ENCODE measurements at places on chromosomes 7 and 10.

DNA sequence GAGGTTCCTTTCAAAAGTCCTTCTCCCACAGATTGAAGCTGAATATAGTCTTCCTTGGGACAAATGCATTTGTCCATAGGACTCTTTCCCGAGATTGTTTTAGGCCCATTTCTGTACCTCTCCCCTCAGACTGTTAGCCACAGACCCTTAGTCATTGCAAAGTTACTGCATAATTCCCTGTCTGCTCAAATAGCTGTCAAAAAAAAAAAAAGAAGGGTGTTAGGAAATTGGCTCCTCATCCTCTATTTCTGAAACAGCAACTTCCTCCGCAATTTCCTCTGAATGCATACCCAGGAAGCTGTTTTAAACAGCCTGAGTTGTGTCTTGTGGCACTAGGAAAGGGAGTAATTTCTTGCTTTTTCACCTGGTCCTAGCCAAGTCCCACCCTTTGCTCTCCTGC is 5.4 kb downstream of the LRRC4 start:
- no peak for DNase-seq

DNA sequence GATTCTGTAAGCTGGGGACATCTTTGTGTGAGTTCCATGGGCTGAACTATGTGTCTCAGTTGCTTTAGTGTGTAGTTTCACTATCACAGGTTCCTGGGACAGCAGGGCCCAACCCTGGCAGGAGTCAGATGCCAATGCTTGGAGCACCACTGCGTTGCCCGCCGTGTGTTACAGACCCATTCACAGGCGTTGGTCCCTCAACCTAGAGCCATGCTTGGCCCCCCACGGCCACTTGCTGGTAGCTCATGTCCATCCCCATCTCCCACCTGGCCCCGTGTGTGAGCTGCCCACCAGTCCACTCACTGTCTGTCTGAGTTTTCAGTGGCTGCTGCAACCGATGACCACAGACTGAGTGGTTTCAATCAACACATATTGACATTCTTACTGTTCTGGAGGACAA is 546.9 kb downstream of the TCERG1L start:
- no peak for DNase-seq

DNA sequence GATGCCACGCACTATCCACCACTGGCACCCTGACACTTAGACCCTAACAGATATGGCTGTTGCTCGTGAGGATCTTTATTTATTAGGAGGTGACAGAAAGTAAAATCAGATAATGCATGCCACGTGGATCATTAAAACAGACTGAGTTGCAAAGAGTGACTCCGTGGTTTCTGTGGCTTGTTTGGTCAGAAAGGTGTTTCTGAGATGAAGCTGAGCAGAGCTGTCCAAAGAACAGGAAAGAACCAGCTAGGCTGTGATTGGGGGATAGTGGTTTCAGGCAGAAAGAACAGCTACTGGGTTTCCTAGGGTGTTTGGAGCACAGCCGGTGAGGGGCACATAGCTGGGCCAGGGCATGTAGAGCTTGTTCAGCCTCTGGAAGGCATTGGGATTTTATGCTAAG is 34.4 kb downstream of the CSGALNACT2 start:
- DNase-seq: no peak

DNA sequence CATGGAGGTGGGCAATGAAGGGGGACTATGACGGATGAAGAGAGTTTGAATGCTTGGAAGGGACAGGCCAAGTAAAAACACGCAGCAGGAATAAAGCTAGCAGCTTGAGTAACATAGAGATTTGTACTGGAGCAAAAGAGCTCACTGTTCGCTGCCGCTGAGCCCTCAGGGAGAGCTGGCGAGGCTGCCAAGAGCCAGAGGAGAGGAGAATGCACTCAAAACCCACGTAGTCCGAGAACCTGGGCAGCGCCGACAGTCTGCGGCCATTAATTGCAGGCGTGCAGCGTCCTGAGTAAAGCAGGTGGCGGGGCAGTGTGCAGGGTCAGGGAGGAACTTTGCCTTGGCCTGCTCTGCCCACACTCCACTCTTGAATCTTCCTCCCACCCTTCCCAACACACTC is 68.2 kb downstream of the SLC37A3 start:
- no peak for DNase-seq

DNA sequence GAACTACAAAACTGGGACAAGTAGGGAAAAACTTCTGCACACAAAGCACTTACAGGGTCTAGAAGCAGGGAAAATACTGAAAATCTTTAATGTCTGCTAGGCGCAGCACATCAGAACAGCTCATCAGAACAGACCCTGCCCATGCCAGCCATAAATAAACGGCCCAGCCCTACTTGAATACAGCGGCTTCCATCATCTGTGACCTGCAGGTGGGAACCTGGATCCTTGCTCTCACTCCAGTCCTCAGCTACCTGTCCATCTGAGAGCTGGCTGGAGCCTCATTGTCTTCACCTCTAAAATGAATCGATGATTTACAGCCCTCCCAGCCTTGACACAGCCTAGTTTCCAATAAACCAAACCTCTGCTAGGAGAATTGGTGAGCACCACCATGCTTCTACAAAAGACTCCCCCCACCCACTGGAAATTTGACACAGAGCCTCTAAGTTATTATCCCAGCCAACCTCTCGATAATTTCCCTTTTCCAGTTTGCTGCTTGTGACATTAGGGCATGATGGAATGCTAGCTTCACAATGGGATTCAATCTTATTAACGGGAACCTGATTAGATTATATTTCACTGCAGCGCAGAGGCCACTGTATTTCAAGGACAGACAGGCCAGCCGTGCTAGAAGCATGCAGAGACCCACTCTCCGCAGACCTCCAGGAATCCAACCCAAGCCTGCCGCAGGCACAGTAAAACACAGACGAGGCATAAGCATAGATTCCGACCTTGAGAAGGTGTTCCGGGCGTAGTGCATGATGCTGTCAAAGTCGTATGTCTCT is 61.6 kb upstream of the OPALIN start:
- DNase-seq: no peak

GRCh38 chr7:2759736-2760097 is 71.7 kb downstream of the AMZ1 start:
- DNase-seq: no peak

DNA sequence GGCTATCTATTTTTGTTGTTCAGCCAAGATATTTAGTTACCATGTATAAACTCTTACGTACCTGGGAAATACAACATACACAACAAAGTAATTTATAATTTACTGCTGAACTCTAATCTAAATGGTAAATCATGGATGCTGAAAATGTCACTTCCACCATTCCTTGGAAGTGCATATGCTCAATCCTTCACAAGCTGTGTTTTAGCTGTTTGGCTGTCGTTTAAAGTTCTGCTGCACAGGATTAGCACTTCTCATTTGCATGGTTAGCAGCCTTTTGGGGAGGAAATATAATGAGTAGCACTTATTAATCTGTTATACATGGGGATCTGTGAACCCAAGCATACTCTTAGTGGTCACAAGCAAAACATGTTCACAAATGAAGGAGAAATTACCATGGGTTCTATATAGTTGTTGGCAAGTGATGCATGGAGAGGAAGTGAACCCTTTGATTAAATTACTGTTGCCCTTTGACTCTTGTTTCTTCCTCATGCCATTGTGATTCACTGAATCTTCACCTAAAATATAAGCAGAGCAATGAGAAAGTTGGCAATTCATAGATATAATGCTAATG is 18.5 kb downstream of the PIK3CG start:
- no peak for DNase-seq

DNA sequence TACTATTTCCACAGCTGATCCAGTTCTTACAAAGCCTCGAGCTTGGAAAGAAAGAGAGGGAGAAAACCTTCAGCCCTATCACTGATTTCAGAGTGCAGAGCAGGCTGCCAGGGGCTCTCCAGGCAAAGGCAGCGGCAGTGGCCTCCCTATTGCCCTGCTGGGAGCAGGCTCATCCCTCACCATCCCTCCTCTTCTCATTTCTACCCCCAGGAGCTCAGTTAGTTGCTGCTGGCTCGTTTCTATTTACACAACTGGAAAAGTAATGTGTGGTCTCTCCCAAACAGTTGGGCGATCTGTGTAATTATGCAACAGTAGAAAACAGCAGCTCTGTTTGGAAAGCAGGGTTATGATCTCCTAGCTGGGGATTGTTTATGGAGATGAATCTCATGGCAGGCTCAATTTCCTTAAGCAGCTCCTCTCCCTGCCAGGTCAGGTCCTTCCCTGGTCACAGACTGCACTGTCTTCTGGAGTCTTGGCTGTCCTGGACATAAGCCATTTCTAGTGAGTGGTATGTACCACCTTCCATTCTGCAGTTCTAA is 28.7 kb upstream of the TNS3 start:
- DNase-seq: peak; percentile 76

DNA sequence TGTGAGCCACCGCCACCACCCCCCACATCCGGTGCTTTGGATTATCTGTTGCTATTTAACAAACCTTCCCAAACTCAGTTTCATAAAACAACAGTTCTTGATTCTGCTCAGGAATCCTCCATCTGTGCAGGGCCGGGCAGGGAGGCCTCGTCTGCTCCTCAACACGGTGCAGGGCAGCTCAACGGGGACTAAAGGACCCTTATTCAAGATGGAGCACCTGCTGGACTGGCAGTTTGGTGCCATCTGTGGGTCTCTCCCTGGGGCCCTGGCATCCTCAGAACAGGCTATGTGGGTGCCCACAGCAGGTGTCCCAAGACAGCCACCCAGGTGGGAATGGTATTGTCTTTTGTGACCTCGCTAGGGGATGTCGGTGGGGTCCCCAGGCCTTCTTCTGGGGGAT is 31.0 kb upstream of the ELFN1 start:
- DNase-seq: no peak

- DNase-seq: no peak
These were observed 114.3 kb downstream of the GATA3 start for GRCh38 chr10:8168836-8169235.

- no peak for DNase-seq
These were observed 33.6 kb upstream of the DRGX start for GRCh38 chr10:49429458-49429857.

DNA sequence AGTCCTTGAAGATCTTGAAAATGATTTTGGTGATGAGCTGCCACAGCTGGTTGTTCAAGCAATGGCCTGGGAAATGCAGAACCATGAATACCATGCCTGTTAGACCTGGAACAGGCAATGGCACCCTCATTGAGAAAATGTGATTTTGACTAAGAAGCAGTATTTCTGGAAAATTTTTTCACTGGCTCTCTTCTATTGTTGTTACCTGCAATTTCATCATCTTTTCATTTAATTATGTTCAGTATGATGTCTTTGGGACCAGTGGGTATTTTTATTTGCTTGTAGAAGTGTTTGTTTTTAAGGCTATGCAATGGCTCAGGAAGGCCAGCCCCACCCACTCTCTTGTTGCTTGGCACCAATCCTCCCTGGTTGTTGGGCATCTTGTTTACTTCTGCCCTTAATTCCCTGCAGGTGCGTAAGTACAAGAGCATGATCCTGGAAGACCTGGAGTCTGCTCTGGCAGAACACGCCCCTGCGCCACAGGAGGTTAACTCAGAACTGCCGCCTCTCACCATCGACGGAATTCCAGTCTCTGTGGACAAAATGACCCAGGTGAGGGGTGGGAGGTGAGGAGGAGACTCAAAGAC is 78.6 kb downstream of the NRF1 start:
- no peak for DNase-seq

DNA sequence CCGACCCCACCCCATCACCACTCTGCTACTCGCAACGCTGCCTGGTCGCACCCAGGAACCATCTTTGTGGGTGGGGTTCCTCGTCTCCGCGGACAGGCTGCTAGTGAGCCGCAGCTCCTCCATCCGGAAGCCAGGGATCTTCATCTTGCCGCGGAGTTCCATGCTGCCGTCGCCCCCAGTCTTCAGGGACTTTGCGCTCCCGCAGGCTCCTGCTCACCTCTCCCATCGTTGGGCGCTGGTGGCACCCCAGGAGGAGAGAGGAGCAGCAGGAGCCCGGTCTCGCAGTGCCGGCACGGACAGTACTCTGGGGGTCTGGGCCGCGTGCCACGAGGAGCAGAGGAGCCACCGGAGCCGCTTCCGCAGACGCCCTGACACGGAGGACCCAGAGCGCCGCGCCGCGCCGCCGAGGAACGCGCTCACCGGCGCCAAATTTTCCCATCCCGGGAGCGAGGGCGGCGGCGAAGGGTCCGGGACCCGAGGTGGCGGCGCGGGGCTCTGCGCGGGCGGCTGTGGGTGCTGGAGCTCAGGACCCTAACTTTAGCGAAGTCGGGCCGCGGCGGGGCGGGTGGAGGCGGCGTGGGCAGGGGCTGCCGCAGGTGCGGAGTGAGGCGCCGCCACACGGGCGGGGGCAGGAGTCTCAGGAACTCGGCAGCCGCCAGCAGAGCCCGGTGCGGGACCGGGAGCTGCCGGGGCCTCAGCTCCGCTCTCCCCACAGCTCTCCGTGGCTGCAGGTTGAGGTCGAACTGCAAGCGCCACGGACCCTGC is 750.1 kb upstream of the SORCS1 start:
- DNase-seq: no peak

DNA sequence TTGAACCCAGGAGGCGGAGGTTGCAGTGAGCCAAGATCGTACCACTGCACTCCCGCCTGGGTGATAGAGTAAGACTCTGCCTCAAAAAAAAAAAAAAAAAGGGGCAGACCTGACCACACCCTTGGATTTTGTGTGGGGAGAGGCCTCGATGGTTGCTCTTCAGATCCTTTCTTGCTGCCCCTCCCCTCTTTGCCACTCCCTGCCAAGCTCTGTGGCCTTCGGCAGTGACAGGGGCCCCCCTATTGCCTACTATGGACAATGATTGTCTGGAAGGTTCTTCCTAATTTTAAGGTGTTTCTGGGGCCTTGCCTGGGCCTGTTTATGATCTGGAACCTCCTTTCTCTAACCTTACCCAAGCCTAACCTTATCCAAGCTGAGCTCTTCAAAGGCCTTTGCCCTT is 795 bp downstream of the PRF1 start:
- DNase-seq: no peak

- DNase-seq: no peak
These were observed 33.1 kb downstream of the MASTL start for GRCh38 chr10:27188259-27188658.

- no peak for DNase-seq
These were observed 215.2 kb downstream of the HTR7 start for GRCh38 chr10:90642650-90643049.

DNA sequence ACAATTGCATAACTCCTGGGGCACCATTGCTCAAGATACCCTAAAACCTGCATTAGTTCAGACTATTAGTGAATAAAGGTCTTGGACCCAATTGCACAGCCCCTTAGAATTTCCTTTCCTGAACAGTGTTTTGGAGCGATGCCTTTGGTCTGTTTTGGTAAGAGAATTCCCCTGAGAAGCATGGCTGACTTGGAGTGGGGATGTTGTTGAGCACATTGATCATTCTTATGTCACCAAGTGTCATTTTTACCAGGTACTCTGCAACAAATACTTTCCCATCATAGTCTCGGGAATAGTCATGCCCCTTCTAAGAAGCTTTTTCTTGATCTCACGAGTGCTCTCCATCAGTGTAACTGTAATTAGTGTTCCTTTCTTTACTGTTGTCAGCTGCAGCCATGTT is 229.7 kb downstream of the GFRA1 start:
- no peak for DNase-seq

All from GM04504 (cell line).